ENCODE measurements at places on chromosomes 13 and 19.
A peak's percentile ranks its signal among the peaks of the same experiment; 100 is the strongest.

DNA sequence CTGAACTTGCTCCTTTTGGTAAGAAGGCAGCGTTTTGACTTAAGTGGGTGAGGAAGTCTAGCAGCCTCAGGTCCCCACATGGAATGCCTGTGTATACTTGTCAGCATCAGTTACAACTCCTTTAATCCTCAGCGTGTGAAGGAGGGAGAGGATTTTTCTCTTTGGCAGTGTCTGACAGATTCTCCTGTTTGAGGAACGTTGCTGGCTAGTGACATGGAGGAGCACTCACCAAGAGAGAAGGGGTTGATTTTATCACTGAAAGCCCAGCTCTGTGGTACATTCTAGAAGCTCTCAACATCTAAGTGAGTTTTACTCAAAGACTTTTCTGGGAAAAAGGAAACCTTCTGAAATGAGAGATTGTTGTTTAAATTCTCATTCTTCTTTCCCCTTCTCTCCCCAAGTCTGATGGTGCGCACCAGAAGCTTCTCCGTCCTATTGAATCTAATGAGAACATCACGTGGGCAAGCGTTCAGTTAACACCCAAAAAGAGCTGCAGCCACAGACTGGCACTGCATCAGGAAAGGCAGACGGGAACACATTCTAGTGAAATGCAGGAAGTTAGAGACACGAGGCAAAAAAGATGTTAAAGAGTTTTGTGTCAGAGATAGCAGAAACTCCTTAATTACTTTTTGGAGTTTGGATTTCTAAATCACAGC, 58.2 kb downstream of the GJA3 start:
- DNase-seq, result no peak

GRCh38 chr19:13190781-13191540, 40.8 kb downstream of the IER2 start:
- DNase-seq, result no peak

DNA sequence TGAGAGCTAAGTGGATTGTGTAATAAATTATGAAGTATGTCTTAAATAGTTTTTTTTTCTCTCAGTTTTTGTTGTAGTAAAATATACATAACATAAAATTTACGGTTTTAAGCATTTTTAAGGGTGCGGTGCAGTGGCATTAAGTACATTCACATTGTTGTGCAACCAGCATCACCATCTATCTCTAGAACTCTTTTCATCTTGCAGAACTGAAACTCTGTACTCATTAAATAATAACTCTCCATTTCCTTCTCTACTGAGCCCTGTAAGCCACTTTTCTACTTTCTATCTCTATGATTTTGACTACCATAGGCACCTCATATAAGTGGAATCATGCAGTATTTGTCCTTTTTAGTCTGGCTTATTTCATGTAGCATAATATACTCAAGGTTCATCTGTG, 87.1 kb downstream of the GJA3 start:
- DNase-seq, result no peak

GRCh38 chr13:110129539-110130186, 177.3 kb downstream of the COL4A1 start:
- no peak for DNase-seq

DNA sequence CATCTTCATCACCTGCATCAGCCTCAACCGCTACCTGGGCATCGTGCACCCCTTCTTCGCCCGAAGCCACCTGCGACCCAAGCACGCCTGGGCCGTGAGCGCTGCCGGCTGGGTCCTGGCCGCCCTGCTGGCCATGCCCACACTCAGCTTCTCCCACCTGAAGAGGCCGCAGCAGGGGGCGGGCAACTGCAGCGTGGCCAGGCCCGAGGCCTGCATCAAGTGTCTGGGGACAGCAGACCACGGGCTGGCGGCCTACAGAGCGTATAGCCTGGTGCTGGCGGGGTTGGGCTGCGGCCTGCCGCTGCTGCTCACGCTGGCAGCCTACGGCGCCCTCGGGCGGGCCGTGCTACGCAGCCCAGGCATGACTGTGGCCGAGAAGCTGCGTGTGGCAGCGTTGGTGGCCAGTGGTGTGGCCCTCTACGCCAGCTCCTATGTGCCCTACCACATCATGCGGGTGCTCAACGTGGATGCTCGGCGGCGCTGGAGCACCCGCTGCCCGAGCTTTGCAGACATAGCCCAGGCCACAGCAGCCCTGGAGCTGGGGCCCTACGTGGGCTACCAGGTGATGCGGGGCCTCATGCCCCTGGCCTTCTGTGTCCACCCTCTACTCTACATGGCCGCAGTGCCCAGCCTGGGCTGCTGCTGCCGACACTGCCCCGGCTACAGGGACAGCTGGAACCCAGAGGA, 2.6 kb downstream of the P2RY11 start:
- no peak for DNase-seq

GRCh38 chr19:3323026-3323425, 43.4 kb upstream of the NFIC start:
- DNase-seq, result no peak

DNA sequence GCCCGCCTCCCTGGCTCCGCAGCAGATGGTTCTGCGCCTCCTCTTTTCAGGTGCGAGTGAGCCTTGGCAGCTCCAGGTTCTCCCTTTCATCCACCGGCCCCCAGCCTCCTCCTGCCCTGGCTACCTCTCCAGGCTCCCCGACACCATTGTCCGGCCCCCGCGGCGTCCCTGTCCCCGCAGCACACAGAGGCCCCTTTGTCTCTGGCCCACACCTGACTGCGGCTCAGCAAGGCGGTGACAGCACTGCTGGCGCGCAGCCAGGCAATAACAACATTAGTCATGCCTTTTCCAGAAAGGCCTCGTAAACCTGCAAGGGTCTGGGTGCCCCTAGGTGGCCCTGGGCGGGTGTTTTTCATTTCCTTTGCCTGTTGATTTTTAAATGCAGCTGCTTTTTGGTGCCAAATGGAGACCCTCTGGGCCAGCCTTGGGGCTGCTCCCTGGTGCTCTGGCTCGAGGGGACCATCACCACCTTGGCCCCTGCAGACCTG, 73.2 kb upstream of the MEDAG start:
- DNase-seq, result peak; percentile 56

GRCh38 chr13:60114499-60115028, 49.2 kb downstream of the DIAPH3 start:
- no peak for DNase-seq

DNA sequence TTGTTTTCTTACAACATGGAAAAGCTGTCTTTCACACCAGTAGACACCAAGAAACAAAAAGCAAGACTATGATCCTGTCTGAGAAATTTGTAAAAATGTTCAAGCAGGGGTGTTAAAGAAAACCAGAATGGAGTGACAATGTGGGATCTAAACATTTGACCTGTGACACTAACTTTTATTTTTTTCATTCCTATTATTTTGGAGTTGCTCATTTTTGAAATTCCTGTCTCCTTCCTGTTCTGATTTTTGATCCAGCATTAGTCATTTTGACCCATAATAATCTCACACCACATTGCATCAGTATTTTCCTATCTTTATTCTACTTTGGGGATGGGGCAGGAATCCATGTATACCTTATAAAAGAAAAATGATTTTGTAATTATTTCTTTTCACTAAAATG, 164.2 kb downstream of the DLEU7 start:
- DNase-seq, result no peak

- no peak for DNase-seq
These were observed 529.5 kb downstream of the LIG4 start for GRCh38 chr13:107685876-107686275.

GRCh38 chr19:4297901-4298809, 4.0 kb downstream of the TMIGD2 start:
- no peak for DNase-seq

DNA sequence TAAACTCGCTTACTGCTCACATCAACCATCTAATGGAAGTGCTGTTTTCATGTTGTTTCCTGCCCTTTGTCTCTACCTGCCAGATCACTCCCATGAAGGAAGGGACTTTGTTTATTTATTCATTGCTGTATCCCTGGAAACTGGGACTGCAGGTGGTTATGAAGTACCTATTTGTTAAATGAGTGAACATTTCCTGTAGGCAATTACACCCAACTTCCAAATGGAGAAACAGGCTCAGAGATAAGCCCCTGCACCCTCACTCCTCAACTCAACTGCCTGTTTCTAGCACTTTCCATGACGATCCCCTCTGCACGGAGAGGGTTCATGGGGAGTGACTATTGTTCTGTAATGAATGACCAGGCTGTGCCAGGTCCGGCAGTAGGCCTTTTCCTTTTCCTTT, 1.9 kb upstream of the SELENOW start:
- no peak for DNase-seq

GRCh38 chr13:113654591-113655345, 3.2 kb downstream of the ATP4B start:
- no peak for DNase-seq

GRCh38 chr13:24040835-24041234, 119.7 kb upstream of the SPATA13 start:
- peak; percentile 81 for DNase-seq
